NCI-H2029 treated with DMSO at 0.1 percent for 48 hours (cell line): ENCODE measurements at places on chromosomes 16 and 17.

GRCh38 chr16:11726008-11726407 is 16.6 kb downstream of the TXNDC11 start:
- DNase-seq = no peak

DNA sequence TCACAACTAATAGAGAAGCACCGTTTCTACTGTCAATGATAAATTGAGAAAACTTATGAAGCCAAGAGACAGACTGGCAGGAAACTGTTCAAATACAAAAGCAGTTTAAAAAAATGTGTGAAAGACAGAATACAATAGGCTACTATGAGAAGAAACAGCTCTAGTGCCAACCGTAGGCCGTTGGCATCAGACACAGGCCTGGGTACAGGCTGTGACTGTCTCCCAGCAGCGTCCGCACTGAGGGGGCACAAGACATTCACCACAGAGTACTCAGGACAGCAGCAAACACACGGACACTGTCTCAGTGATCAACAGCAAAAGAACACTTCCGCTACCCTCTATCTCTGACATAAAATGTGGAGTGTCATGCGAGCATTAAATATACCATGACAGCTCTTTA is 7.8 kb upstream of the C1QBP start:
- DNase-seq = no peak

GRCh38 chr17:69729944-69730343 is 315.4 kb downstream of the MAP2K6 start:
- no peak for DNase-seq

GRCh38 chr16:53756275-53756996 is 52.5 kb downstream of the FTO start:
- DNase-seq = no peak

- DNase-seq = no peak
Measured at GRCh38 chr17:67974598-67975066, 21.6 kb downstream of the C17orf58 start.
